Thymus (tissue), 14 donors: ENCODE measurements at places on chromosomes 1 and 21. TPM values are rescaled to one million over a fixed set of nuclear protein-coding genes. Genes with fewer than 3 reads are reported as not detected.
A peak's percentile ranks its signal among the peaks of the same experiment; 100 is the strongest.

- H3K36me3 ChIP-seq = no peaks in the 10 kb centered on the region
- no peak overlapping the region for H3K4me3 ChIP-seq
- no peak overlapping the region for H3K27ac ChIP-seq
- no peaks in the 10 kb centered on the region for H3K4me1 ChIP-seq
- H3K27me3 ChIP-seq = no peaks in the 10 kb centered on the region
Measured at GRCh38 chr1:16128338-16128741, 27.5 kb downstream of the EPHA2 start.

GRCh38 chr1:27752360-27752759 is 20.7 kb upstream of the STX12 start:
- peaks cover 50% of the 10 kb centered on the region for H3K36me3 ChIP-seq
- H3K27ac ChIP-seq = no peak overlapping the region
- no peak for DNase-seq
- H3K4me1 ChIP-seq = no peaks in the 10 kb centered on the region

- DNase-seq = no peak
- no peak overlapping the region for H3K4me3 ChIP-seq
- no peak overlapping the region for H3K27ac ChIP-seq
- no peaks in the 10 kb centered on the region for H3K4me1 ChIP-seq
Measured at GRCh38 chr1:174358344-174358743, 89.4 kb upstream of the GPR52 start.

GRCh38 chr1:89356658-89357400 is 7.0 kb upstream of the GBP6 start:
- DNase-seq = no peak
- H3K4me1 ChIP-seq = no peaks in the 10 kb centered on the region
- H3K27ac ChIP-seq = no peak overlapping the region
- H3K27me3 ChIP-seq = no peaks in the 10 kb centered on the region

GRCh38 chr1:168976267-168976666 is 130.2 kb upstream of the ATP1B1 start:
- H3K4me3 ChIP-seq = no peak overlapping the region
- no peaks in the 10 kb centered on the region for H3K27me3 ChIP-seq
- no peaks in the 10 kb centered on the region for H3K4me1 ChIP-seq
- DNase-seq = no peak
- H3K27ac ChIP-seq = no peak overlapping the region

GRCh38 chr1:151713874-151714273 is 2.7 kb downstream of the CELF3 start:
- no peaks in the 10 kb centered on the region for H3K36me3 ChIP-seq
- peaks cover 74% of the 10 kb centered on the region for H3K27me3 ChIP-seq
- peaks cover 11% of the 10 kb centered on the region for H3K4me1 ChIP-seq

DNA sequence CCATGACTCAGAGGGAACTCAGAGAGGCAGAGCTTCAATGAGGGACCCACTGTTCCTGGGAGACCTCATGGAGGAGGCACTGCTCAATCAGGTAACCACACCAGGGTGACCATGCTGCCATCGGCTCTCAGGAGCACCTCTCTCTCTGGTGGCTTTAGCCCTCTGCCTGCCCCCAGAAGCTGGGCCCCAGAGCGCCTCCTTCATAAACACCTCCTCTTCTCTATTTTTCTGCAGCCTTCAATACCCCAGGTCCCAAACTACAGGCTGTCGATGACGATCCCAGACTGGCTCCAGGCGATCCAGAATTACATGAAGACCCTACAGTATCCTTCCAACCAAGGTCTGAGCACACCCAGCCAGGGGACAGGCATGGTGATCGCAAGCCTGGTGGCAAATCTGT is 10.6 kb downstream of the VASH2 start:
- no peak overlapping the region for H3K4me3 ChIP-seq
- H3K36me3 ChIP-seq = no peaks in the 10 kb centered on the region
- H3K27me3 ChIP-seq = no peaks in the 10 kb centered on the region
- DNase-seq = no peak

- DNase-seq = no peak
- no peaks in the 10 kb centered on the region for H3K27me3 ChIP-seq
- no peak overlapping the region for H3K27ac ChIP-seq
- H3K4me1 ChIP-seq = no peaks in the 10 kb centered on the region
Measured at GRCh38 chr1:160357286-160358002, 9.4 kb upstream of the NHLH1 start.

DNA sequence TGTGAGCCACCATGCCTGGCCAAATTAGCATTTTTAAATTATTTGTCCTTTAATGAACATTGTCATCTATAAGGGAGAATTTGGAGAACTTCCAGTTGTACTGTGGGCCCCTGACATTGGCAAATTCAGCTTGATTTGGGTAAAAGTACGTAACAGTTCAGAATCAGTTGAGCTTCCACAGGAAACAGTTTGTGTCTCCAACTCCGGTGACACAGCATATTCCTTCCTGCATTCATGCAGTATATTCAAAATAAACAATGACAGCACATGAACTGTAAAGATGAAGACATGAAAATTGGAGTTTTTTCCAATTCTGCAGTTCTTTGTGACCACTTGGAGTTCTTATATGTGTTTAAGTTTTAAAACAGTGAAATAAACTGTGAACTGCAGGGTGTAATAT is 28.2 kb downstream of the RNF220 start:
- no peak overlapping the region for H3K27ac ChIP-seq
- no peak overlapping the region for H3K4me3 ChIP-seq
- no peaks in the 10 kb centered on the region for H3K4me1 ChIP-seq
- DNase-seq = no peak
- H3K27me3 ChIP-seq = peaks cover 2% of the 10 kb centered on the region

DNA sequence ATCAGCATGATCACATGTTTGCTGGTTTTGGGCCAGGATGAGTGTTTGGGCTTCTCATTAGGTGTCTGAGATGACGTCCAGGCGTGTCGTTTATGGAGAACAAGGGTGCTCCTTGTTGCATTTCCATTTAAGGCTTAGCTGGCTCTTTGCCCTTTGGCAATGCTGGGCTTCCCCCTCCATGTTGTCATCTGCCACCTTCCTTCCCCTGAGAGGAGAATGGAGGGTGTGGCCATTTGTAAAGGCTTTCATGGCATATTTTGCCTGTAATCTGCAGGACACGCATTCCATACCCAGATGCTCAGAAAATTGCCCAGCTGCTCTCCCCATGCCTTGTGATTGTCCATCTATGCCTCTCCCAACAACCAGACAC is 27.7 kb downstream of the PKP1 start:
- DNase-seq = peak; percentile 16
- H3K4me3 ChIP-seq = no peak overlapping the region
- peaks cover 7% of the 10 kb centered on the region for H3K27me3 ChIP-seq

DNA sequence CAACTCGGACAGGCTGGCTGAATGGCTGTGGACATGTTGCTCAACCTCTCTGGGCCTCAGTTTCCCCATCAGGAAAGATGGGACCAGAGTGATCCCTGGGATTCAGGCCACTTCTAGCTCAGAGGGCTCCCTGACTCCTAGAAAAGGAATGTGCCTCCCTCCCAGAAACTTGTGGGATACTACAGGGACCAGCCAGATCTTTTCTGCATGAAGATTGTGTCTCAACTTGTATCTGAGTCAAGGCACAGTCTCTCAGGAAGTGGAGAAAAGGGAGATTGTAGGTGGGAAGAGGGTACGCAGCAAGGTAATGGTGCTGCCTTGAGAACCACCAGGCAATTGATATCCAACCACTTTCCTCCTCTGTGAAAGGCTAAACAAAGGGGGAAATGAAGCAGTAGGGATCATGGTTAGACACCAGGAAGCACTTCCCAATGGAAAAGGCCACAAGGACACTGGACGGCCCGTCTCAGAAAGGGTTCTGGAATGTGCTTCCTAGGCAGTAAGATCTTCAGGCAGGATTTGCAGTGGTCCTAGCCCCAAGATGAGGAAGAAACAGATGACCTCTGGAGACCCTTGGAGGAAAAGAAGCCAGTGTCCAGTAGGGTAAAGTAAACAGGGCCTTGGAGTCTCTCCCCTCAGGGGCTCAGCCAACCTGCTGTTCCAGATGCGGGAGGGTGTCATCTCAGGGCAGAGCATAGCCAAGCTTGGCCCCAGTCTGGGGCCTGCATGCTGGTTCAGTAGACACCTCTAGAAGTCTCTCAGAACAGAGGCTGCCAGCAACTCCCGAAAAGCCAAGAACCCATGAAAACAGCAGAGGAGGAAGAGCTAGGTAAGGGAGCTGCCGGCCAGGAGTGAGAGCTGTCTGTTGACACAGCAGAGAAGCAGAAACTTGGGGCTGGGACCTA is 16.8 kb downstream of the IFFO2 start:
- no peak for DNase-seq
- H3K4me3 ChIP-seq = no peak overlapping the region
- H3K27ac ChIP-seq = no peak overlapping the region
- H3K36me3 ChIP-seq = no peaks in the 10 kb centered on the region

- no peaks in the 10 kb centered on the region for H3K36me3 ChIP-seq
- no peak overlapping the region for H3K27ac ChIP-seq
- no peak for DNase-seq
- H3K4me3 ChIP-seq = no peak overlapping the region
- H3K27me3 ChIP-seq = no peaks in the 10 kb centered on the region
Measured at GRCh38 chr21:16248705-16249104, 518.9 kb downstream of the USP25 start.

DNA sequence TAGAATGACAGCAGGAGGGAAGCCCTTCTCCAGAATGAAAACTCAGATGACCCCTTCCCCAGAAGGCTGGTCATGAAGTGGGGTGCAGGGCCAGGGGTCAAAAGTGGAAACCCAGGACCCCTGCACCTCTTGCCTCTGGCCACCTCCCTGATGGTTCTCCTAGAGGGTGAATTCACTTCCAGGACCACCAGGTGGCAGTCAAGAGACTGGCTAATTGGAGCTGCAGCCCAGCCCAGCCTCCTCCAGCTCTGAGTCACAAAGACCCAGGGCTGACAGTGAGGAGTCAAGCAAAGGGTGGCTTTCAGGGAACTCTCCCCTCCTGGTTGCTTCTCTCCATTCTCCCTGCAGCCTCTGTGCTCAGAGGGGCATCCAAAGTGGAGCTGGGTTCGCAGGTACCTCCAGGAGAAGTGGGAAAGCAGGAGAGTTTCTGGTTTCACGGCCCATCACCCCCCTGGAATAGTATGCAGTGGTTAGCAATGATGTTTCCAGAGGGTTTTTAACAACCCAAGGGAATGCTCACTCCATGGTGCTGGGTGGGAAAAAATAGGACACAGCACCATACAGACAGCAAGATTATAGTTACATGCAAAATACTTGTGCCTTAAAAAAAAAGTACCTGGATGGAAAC is 6.1 kb upstream of the EPHB2 start:
- no peaks in the 10 kb centered on the region for H3K4me1 ChIP-seq
- H3K27me3 ChIP-seq = peaks cover 6% of the 10 kb centered on the region
- H3K27ac ChIP-seq = no peak overlapping the region
- H3K36me3 ChIP-seq = no peaks in the 10 kb centered on the region
- no peak overlapping the region for H3K4me3 ChIP-seq

DNA sequence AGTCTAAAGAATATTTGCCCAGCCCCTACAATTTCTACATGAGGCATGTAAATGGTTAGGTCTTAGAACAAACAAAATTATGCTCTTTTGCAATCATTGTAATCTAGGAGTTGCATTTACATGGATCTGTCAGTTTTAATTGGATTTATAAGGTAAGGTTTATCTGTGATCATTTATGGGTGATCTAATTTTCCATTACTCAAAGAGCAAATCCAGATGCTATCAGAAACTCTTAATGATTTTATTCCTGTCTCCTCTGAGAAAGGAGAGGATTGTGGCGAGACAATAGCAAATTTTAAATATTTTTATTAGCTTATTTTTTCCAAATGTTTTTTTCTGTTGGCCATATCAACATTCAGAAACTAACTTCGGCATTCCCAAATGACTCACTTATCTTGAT is 14.2 kb upstream of the NEGR1 start:
- no peak overlapping the region for H3K27ac ChIP-seq
- H3K4me1 ChIP-seq = no peaks in the 10 kb centered on the region
- H3K36me3 ChIP-seq = no peaks in the 10 kb centered on the region
- H3K27me3 ChIP-seq = no peaks in the 10 kb centered on the region
- H3K4me3 ChIP-seq = no peak overlapping the region
- DNase-seq = no peak

DNA sequence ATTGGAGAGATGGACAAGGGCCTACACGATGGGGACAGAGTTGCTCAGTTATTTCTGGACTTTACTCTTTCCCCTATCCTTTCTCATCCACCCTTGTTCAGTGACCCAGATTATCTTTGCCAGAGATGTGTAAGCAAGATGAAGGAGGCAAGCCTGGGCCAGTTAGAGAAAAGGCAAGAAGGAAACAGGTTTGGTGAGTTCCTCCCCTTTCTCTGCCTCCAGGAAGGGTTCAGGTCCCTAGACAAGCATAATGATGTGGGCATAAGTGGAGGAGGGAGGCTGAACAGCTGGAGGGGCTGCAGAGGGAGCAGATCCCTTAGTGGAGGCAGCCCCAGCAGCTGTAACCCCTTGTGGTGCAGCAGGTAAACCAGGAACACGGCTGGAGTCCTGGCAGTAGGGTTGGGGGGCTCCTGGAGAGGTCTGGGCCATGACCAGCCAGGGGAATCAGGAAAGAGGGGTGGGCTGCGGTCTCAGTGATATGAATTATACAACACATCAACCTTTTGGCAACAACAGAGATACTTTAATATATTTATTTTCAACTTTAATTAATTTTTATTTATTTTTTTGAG is 9.2 kb upstream of the CDC42 start:
- H3K27me3 ChIP-seq = no peaks in the 10 kb centered on the region
- H3K4me1 ChIP-seq = peaks cover 53% of the 10 kb centered on the region
- DNase-seq = no peak
- H3K36me3 ChIP-seq = no peaks in the 10 kb centered on the region

- no peaks in the 10 kb centered on the region for H3K4me1 ChIP-seq
- no peak for DNase-seq
- peaks cover 50% of the 10 kb centered on the region for H3K36me3 ChIP-seq
- no peak overlapping the region for H3K4me3 ChIP-seq
- no peaks in the 10 kb centered on the region for H3K27me3 ChIP-seq
Measured at GRCh38 chr1:23291706-23292105, 52.4 kb downstream of the HNRNPR start.

GRCh38 chr1:90325168-90325567 is 330.3 kb downstream of the ZNF326 start:
- H3K4me3 ChIP-seq = no peak overlapping the region
- no peaks in the 10 kb centered on the region for H3K27me3 ChIP-seq
- no peak overlapping the region for H3K27ac ChIP-seq
- no peaks in the 10 kb centered on the region for H3K36me3 ChIP-seq

DNA sequence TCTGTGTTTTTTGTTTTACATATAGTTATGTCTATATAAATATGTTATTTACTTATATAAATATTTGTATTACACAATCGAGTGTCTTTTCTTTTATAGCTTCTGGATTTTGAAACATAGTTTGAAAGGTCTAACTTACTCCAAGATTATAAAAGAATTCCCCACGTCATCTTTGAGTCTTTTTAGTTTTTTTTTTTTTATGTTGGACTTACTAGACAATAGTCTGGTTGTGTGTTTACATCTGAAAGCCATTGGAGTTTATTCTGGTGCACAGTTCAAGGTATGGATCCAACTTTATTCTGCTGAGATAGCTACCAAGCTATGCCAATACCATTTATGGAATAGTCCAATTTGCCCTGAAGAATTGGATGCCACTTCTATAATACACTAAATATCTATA is 26.1 kb upstream of the RCAN3 start:
- H3K36me3 ChIP-seq = no peaks in the 10 kb centered on the region
- H3K27ac ChIP-seq = no peak overlapping the region
- H3K27me3 ChIP-seq = no peaks in the 10 kb centered on the region
- no peak for DNase-seq
- no peaks in the 10 kb centered on the region for H3K4me1 ChIP-seq

The TBX19 gene
- 0.76 TPM for total RNA-seq

The FLG2 gene
- 0.05 TPM for total RNA-seq

The DNAJC28 gene
- total RNA-seq = 1.2 TPM

The FCRL5 gene
- 0.80 TPM for total RNA-seq

The PLA2G2A gene
- 0.28 TPM for total RNA-seq

The TUFT1 gene
- total RNA-seq = 2.1 TPM

The PGLYRP4 gene
- 1.3 TPM for total RNA-seq

The OR2C3 gene
- total RNA-seq = 0.05 TPM

The RASAL2 gene
- 2.6 TPM for total RNA-seq

The CELA3B gene
- total RNA-seq = 0.09 TPM

The PEAR1 gene
- total RNA-seq = 0.61 TPM

The NUDT17 gene
- 3.7 TPM for total RNA-seq
